ENCODE measurements at places on chromosomes 11 and 22.

DNA sequence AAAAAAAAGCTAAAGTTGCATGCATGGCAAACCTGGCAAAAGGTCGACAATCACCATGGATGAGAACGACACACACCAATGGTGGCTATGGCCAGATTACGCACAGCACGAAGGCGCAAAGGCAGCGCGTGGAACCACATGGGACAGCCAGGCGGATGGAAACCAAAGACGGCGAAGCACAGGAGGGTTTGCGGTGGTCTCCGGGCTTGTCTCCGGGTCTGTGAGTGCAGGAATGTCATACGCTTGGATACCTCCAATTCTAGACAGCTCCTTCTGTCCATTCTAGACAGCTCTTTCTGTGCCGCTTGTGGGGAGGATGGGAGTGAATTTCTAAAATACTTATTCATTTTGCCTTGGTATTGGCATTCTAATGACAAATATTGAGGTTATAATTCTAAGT, 685.4 kb downstream of the BRD1 start:
- no peak for DNase-seq

DNA sequence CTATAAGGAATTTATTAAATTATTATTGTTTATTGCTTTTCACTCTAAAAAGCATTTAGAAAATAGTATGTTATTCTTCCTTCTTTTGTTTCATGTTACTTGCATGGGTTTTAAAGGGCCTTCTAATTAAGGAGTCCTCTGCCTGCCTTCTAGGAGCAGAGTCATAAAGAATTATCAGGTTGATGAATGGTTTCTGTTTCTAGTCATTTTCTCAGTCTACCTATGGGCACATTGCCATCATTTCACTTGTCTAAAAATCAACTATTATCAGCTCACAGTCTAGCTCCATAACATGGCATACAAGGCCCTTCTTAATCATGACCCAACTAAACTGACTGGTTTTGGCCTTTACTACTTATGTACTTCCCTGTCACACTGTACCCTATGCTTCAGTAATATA, 16.2 kb downstream of the DYNC2H1 start:
- DNase-seq, result no peak

- DNase-seq, result no peak
Observed at GRCh38 chr22:48808038-48808960, 1019.4 kb downstream of the BRD1 start.

DNA sequence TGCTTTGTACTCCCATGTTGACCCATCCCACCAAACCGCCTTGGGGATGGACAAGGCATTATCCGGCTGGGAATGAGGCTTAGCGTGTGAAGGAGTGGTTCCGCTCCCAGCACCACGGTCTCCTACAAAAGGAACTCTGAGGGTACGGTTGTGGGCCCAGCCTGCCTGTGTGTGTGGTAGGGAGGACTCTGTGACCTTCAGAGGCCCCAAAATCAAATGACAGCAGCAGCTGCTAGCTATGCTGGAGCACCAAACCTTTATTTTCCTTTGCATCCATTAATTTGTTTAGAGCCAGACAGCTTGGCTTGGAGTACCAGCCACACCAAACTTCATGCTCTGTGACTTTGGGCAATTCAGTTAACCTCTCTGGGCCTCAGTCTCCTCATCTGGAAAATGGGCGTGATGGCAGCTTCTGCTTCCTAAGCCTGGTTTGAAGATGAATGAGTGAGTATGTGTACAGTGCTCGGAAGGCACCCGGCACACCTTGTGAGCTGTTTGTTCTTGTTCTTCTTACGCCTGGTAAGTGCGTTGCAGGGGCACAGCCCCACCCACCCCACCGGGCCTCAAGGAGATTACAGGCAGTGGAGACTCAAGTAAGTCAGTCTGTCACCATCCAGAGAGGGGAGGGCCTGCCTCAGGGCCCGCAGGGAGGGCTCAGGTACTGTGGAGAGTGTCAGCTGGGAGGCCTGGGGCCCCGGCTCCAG, 25.3 kb downstream of the MB start:
- DNase-seq, result no peak

- no peak for DNase-seq
Observed at GRCh38 chr11:119344291-119345010, 2.1 kb downstream of the MFRP start.

DNA sequence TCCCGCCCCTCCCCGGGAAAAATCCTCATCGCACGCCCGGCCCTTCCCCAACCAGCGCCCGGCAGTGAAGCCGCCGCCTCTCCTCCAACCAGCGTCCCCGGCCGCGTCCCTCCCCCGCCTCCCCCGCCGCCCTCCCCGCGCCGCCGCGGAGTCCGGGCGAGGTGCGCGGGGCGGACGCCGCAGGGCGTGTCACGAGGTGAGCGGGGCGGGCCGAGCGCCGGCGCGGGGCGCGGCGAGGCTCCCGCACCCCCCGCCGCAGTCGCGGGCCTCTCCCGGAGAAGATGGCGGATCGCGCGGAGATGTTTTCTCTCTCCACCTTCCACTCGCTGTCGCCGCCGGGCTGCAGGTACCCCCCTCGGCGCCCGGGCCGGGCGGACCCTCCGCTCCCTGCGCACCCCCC, at the start of gene MAPK8IP2:
Gene MAPK8IP2, plus strand, starts transcription at position 256 of the 400 bp plus-strand sequence. Its CDS starts 26 bp downstream, at position 282.
- DNase-seq, result no peak

DNA sequence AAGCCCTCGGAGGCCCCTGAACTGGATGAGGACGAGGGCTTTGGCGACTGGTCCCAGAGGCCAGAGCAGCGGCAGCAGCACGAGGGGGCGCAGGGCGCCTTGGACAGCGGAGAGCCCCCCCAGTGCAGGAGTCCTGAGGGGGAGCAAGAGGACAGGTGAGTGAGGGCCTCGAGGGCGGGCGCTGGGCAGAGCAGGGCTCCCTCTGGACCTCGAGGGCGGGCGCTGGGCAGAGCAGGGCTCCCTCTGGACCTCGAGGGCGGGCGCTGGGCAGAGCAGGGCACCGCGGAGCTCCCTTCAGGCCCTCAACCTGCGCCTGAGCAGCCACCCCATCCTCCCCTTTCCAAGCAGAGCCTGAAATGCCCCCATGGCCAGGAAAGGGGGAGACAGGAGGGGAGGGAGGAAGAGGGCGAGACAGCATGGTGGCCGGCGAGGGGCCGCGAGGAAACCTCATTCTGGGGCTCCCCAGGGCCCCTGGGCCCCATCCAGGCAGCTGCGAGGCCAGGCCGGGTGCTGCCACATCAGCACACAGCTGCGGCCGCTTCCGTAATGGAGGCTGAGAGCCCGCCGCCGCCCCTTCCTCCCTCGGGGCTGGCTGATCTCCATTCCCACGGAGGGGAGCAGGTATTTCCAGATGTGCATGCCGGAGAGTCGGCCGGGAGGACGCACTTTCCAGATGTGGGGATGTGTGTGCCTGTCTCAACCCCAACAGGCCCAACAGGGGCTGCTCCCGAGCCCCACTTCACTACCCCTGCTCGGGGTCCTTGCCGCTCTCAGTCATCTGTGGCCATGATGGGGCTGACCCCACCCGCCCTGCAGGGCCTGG, 10.0 kb downstream of the PRR33 start:
- DNase-seq, result no peak

DNA sequence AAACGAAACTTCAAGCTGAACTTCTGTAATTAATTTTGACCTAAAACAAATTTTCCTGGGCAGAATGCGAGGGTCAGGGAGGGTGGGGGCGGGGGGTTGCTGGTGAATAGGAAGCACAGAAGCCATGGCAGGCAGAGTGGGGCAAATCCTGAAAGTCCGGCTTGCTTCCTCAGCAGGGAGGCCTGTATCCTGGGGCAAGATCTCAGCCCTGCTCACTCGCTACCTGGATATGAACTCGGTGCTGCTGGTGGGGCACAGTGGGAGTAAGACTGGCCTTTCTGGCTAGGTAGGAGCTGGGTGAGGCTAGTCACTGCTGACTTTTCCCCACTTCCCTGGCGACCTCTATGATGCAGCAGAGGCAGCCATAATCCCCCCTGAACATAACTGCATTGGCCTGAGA, 168.9 kb upstream of the CHORDC1 start:
- no peak for DNase-seq

- DNase-seq, result no peak
Observed at GRCh38 chr22:35008213-35008612, 57.7 kb upstream of the ISX start.

DNA sequence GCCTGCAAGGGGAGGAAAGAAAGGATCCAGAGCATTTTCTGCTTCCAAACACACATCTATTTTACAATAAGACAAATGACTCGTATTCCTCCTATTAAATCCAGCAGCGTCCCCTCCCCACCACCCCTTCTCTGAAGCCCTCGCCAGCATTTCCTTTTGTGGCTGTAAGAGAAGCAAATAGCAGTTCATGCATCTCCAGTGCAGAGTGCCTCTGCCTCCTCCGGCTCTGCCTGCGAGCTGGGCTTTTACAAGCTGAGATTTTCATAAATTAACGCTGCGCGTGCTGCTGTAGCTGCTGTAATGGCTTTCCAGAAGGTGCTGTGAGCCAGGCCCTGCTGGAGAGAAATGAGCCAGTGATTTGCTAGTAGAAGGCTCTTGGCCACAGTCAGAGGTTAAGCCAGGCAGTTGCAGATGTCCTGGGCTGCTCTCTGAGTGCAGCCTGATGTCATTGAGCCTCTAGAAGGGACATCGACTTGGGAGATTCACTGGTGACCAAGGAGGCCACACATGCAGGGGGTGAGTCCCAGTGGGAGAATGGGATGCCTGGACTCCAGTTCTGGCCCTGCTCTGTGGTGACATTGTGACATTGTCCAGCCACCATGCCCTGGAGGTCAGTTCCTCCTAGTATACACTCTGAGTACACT, 134.5 kb upstream of the NAV2 start:
- DNase-seq, result peak; percentile 85

DNA sequence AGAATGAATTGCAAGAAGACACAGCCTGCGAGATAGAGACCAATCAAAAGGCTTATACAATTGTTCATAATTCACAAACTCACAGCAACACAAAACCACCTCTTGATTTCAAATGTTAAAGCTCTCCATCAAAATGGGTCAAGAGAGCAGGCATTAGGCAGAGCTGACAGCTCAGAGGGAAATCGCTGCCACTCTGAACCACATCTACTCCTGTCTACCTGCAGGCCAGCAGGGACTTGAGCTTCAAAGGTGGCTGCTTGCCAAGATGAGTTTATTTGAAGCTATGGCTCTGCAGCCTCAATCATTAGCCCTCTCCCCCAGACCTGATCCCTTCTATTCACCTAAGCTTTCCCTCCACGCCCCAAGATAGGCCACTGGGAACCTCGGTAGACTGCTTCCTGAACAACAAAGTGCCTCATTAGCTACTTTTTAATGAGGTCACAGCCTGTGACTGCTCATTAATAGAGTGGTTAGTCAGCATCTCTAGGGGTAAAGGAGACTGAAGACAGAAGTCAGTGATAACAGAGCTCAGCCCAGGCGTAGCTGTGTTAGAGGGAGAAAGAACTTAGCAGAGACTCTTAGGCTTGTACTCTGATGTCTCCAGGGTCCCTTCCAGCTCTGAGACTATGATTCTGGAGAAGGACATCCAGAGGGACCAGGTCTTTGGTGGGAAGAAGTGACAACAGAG, 21.2 kb upstream of the OR10A5 start:
- DNase-seq, result no peak

GRCh38 chr22:25447686-25448434, 116.6 kb upstream of the GRK3 start:
- peak; percentile 80 for DNase-seq

DNA sequence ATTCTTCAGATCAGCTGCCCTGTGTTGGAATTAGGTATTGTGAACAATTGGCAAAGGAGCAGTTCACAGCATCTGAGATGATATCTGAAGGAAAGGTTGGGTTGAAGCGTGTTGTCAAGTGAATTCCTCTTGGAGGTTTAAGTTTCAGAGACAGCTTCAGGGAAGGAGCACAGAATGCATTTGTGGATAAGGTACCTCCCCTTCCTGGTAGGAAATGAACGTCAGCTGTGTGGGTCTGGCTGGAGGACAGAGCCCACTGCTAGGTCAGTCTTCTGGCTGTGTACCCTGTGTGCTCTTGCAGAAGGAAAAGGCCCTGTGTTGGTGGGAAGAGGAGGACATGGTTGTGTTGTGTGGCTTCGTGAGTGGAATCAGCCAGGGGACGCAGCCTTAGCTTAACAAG, 88.1 kb upstream of the GAL start:
- DNase-seq, result no peak

- DNase-seq, result no peak
Observed at GRCh38 chr22:49664891-49665290, 162.8 kb downstream of the BRD1 start.

GRCh38 chr11:85182441-85183387, 444.4 kb downstream of the DLG2 start:
- peak; percentile 59 for DNase-seq

- no peak for DNase-seq
Observed at GRCh38 chr11:50275133-50275532, 242.5 kb downstream of the OR4C45 start.

GRCh38 chr11:111476366-111476765, 35.8 kb downstream of the BTG4 start:
- DNase-seq, result no peak

- no peak for DNase-seq
Observed at GRCh38 chr11:95999711-96000406, 76.0 kb upstream of the MTMR2 start.

GRCh38 chr11:32775908-32776307, 18.6 kb downstream of the CCDC73 start:
- no peak for DNase-seq
